ENCODE measurements at places on chromosomes 5 and 9.

- no peak for DNase-seq
Observed at GRCh38 chr5:35850967-35851680, 5.6 kb upstream of the IL7R start.

GRCh38 chr5:82165740-82166530, 112.2 kb downstream of the RPS23 start:
- no peak for DNase-seq

DNA sequence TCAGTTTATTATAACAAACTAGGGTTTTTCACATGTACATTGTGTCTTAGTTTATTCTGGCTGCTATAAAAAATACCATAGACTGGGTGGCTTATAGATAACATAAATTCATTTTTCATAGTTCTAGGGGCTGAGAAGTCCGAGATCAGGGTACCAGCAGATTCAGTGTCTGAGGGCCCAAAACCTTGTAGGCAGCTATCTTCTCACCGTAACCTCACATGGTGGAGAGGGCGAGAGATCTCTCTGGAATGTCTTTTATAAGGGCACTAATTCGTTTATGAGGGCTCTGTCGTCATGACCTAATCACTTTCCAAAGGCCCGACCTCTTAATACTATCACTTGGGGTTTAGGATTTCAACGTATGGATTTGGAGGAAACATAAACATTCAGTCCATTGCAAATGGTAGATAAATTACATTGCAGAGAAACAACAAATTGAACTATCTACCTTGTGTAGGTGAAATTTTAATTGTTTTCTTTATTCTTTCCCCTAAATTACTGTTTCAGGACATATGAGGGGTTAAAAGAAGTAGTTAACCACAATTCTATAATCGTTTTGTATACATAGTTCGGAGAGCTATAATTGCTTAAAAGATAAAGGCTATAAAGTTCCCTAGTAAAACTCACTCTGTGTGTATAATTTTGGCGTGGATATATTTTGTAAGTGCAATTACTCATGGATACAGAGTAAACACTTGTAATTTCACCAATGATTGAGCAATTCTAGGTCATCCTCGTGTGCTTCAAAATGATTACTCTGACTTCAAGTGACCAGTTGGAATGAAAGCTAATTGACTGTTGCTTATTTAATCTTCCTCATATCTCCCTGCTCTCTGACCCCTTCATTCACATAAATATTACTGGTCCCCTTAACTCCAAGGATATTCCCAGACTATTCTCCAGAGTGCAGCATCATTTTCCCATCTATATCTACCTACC, 247.5 kb upstream of the TMEM161B start:
- DNase-seq, result no peak

DNA sequence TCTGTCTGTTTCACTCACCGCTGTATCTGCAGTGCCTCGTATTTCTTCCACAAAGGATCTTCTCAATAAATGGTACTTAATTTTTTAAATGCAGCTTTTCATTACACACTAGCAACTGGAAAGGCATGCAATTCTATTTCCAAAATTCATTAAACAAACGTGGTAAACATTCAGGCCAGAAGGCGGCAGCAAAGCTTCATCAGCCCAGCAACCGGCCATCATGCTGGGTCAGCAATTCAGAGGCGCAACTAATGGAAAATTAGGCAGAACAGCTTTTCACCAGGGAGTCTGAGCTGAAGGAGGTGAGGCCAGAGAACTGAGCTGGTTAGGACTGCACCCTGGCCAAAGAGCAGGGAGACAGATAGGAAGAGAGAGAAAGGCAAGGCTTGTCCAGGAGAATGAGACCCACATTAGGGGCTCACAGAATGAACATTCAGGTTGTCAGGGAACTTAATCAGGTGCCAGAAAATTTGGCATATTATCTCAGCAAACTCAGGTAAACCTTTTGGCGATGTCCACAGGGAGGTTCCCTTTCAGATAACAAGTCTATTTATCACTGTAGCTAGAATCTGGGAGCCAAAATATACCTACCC, 17.7 kb upstream of the RNF180 start:
- DNase-seq, result no peak

DNA sequence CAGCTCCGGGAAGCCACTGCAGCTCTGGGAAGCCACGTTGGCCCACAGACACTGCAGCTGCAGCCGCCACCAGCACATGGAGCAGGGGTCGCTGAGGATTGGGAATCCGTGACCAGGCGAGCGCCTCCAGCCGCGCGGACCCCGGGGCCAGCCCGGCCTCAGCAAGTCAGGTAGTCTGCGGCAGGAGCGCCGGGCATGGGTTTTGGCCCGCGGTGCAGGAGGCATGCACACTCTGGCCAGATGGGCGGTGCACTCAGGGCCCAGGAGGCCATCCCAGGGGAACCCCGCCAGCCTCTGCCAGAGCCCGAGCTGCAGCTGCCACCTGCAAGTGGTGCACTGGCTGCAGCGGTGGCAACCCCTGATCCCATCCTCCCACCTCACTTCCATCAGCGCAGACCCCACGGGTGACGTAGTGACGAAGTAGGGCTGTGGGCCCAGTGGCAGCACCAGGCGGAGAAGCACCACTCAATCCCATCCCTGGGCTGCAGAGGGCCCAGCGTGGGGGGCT, 368.3 kb upstream of the SPATA31A5 start:
- DNase-seq, result no peak

GRCh38 chr5:178787889-178788288, 57.4 kb upstream of the ZNF354A start:
- no peak for DNase-seq

- no peak for DNase-seq
Observed at GRCh38 chr9:138037140-138037539, 159.6 kb downstream of the CACNA1B start.

DNA sequence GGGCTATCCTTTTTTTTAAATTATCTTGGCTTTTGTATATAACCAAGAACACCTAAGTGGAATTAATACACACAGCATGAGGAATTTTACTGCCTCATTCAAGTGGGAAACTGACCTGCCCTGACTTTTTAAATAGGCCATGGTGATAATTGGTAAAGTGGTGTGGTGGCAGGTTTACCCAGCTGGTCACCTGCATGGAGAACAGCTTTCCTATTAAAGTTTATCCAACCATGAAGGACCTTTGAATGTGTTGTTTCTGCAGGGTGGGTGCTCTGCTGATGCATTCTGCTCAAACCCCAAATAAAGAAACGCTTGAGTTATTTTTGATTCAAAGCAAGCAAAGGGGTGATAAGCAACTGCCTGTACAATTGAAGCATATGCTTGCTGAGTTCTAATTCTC, 261.0 kb upstream of the GRIN3A start:
- DNase-seq, result no peak

- DNase-seq, result no peak
Observed at GRCh38 chr5:21070858-21071257, 1082.9 kb upstream of the CDH18 start.

- no peak for DNase-seq
Observed at GRCh38 chr5:59390074-59390659, 503.4 kb downstream of the PDE4D start.

DNA sequence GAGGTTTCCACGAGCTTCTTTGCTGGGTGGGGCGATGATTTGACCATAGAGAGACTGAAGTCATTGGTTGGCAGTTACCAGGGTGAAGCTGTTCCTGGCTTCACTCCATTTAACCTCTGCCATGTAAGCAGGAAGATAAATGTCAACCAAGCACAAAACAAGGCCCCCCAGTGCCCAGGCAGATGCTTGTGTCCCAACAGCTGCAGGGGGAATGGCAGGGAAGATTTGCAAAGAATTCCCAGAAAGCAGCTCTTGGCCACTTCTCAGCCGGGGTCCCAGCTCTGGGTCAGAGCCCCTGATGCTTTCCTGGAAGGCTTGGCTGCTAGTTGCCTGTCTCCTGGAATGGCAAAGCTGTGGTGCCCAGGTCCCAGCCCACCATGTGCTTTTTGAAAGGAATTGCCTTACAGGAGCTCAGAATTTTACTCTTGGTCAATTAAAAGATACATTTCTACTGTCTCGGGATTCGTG, 383.4 kb downstream of the ENC1 start:
- no peak for DNase-seq

GRCh38 chr5:35979715-35980114, 11.5 kb downstream of the UGT3A1 start:
- DNase-seq, result no peak

DNA sequence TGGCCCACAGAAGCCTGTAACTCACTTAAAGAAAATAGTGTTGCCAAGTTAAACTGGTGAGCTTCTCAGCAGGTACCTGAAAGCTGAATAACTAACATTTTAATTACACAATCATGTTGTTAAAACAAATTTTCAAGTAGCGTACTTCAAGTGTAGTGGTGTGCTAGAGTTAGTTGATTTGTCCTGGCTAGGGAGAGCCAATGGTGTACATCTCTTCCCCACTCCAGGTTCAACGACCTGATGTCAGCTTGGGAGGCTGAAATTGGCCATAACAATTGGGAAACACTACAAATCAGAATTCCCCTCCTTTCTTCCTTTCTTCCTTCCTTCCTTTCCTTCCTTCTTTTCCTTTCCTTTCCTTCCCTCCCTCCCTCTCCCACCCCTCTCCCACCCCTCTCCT, 295.3 kb upstream of the SLC24A2 start:
- no peak for DNase-seq

DNA sequence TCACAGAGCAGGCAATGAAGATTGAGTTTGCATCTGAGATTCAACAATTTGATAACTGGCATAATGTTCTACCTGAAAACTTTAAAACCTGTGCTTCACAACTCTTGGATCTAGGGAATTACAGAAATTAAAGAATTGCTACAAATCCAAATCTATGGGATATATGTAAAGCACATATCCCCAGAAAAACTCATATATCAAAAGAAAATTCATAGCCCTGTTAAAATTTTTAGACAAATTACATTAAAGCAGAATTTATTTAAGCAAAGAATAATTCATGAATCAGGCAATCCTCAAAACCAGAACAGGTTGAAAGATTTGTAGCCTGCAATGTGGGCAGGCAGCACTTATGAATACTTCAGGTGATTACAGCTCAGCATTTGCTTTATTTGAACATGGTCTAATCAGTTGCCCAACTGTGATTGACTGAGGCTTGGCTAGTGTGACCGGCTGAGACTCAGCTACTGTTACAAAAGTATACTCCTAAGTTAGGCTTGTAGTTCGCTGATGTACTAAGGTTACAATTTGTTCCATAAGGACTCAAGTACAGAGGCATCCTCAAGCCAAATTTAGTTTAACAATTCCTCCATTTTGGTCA, 10.3 kb upstream of the UBTD2 start:
- no peak for DNase-seq

- no peak for DNase-seq
Observed at GRCh38 chr5:57774439-57774838, 291.8 kb upstream of the ACTBL2 start.

DNA sequence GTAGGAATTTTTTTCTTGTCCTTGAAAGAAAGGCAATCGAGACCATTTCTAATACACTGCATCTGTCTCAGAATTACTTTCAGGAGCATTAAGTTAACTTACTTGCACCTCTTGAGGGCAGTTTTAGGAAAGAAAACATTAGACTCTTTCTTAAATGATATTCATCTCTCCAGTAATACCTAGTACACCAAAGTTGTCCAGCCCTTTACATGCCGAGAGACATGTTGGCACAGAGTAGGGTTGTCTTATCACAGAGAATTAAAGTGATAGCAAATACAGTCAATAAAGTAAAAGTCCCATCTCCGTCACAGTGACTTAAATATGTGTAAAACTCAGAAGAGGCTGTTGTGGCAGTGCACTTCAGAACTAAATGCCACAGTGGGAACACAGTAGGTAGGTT, 154.3 kb upstream of the KCNN2 start:
- no peak for DNase-seq

- DNase-seq, result no peak
Observed at GRCh38 chr5:80269991-80270438, 14.2 kb upstream of the SERINC5 start.

DNA sequence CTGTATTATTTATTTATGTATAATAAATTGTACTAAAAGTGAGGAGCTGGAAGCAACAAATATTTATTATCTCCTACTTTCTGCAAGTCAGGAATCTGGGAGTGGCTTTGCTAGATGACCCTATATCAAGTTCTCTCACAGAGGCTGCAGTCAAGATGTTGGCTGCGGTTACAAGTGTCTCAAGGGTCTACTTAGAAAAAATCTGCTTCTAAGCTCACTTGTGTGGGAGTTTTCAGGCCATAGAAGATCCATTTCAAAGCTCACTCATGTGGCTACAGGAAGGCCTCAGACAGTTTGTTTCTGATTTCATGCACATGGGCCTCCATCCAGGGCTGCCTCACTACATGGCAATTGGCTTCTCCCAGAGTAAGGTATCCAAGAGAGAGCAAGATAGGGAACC, 551.1 kb downstream of the CAAP1 start:
- DNase-seq, result no peak

DNA sequence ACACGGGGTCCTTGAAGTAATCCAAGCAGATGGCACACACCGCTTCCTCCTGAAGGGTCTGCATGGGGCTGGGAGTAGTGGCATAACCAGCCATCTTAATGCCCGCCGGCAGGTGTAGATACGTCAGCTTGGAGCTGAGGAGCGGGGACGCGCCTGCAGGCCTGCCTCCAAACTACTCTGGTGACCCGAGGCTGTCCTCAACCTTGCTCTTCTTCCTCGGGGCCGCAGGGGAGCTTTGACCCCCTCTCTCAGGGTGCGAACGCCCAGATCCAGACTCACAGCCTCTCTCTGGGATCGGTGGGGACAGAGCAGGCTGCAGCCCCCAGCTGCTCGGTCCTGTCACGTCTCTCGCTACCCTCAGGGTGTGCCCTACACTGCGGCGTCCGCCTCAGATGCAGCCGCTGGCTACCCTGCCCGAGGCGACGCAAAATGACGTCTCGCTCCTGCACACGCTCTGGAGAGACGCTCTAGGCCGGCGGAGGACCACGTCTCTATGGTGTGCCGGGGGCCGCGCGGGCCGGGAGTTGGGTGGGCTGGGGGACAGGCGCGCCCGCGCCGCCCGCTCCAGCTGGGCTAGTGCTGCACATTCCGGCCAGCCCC, at the start of gene TRIM52:
TRIM52 (minus strand) TSS at position 424 of the 600 bp plus-strand sequence; CDS start at position 94, 330 bp downstream.
- peak; percentile 86 for DNase-seq

DNA sequence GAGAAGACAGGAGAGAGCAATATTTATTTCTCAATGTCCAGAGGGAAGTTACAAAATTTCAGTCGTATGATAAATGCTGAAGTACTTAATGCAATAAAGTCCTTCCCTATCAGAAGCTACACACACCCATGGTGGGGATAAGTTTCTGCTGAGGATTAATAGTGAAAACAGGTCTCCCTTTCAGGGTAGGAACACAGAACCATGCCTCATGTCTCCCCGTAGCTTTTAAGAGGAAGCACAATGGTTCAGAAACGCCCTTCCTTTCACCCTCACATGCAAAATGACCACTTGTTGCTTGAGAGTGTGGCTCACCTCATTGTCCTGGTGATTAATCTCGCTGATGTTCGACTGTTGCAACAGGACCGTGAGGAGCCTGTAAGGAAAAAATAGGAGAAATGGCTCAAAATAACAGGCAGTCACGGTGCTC, 73.6 kb downstream of the ANKRD55 start:
- DNase-seq, result no peak

- DNase-seq, result no peak
Observed at GRCh38 chr5:76050134-76050533, 33.0 kb upstream of the SV2C start.

GRCh38 chr9:32551276-32552051, 663 bp upstream of the SMIM27 start:
- DNase-seq, result peak; percentile 37

- DNase-seq, result no peak
Observed at GRCh38 chr9:76761448-76761847, 2.8 kb upstream of the PCA3 start.

GRCh38 chr5:127878174-127878750, 175.1 kb downstream of the CCDC192 start:
- DNase-seq, result no peak

Measured in stimulated activated CD8-positive, alpha-beta memory T cell treated with anti-CD3 and anti-CD28 coated beads, Interleukin-7, amount 100 ng/mL, for 48 hours (primary cell).